ENCODE measurements at places on chromosomes 12 and 14.

DNA sequence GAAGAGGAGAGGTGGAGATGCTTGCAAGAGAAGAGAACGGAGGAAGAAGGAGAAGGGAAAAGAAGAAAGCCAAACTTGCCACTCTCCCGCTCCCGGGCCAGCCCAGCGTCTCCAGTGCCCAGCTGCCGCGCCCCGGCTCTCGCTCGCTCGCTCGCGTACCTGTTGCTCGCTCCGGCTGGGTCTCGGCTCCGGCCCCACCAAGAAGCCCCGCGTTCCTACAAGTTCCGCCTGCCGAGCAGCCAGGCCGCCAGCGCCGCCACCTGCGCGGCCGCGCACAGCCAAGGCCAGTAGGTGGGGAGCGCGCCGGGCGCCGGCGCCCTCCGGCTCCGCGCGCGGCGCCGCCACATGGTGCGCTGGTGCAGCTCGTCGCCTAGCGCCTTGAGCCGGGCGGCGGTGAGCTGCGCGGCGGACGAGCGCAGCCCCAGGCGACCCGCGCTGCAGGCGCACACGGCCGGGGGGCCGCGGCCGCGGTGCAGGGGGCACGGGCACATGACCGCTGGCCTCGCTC lies 370 bp downstream of the HRK start:
- no peak for DNase-seq

- DNase-seq: no peak
Observed at GRCh38 chr14:89029961-89030694, 205.7 kb downstream of the TTC8 start.

- no peak for DNase-seq
Observed at GRCh38 chr14:100018482-100018881, 46.7 kb upstream of the EVL start.

- no peak for DNase-seq
Observed at GRCh38 chr14:77099425-77100167, 1.5 kb downstream of the CIPC start.

DNA sequence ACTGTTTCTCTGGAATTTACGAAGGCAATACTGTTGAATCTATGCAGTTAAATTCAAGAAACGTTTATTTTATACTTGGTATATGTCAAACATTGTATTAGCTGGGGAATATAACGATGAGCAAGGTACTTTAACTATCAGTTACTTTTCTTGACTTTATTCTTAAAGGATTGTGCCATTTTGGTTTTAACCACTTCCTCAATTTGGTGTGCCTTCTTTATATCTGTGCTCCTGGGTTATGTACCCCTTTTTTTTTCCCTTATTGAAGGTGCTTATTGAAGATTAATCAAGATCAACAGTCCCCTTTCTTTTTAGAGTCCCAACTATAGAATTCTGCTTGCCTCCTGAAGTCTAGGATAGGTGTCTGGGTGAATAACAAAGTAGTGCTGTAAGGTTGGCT lies 5.8 kb downstream of the RAB21 start:
- DNase-seq: no peak

DNA sequence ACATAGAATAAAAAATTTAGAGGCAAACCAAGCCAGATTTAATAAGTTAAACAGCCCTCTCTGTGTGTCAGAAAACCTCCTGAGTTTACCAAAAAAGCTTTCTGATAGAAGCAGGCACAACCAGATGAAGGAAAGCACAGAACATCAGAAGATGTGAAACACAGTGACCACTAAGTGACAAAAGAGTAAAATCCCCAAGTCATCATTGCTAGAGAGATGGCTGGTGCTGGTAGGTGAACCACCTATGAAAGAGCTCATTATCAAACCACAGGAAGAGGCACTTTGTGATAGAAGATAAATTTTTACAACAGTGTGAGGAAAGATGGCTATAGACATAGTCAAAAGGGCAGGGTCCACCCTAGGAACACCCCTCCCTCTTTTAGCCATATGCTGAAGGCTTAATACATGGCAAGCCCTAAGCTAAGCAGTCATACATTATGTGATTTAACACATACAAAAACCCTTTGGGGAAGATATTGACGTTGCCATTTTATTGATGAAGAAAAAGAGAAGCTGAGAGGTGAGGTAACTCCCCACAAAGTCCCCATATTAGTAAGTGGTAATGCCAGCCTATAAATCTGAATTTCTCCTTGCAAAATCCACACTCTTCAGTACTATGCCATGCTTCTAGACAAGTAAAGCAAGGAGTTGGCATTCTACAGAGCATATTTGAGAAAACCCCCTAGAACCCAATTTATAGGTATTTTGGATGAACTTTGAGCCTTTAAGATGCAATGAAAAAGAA lies 449.9 kb downstream of the LRIG3 start:
- DNase-seq: peak; percentile 43

GRCh38 chr14:62645649-62646048 lies 399.6 kb downstream of the KCNH5 start:
- DNase-seq: no peak

GRCh38 chr12:14621826-14622225 lies 54.1 kb upstream of the PLBD1 start:
- DNase-seq: no peak

DNA sequence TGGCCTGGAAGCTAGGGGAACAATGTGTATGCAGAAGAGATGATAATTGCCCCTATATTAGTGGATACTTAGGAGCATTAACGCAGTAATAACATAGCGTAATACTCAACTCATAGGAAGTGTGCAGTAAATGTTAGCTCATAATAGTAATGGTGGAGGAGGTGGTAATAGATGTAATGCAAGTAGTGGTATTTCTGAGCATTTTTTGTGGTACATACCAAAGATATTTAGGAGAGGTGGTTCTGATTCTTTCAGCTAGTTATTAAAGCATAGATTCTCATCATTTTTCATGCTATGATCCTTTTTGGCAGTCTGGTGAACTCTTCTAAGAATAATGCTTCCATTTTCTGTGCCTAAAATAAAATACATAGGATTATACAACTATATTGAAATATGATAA lies 233.1 kb downstream of the PTPRO start:
- no peak for DNase-seq

DNA sequence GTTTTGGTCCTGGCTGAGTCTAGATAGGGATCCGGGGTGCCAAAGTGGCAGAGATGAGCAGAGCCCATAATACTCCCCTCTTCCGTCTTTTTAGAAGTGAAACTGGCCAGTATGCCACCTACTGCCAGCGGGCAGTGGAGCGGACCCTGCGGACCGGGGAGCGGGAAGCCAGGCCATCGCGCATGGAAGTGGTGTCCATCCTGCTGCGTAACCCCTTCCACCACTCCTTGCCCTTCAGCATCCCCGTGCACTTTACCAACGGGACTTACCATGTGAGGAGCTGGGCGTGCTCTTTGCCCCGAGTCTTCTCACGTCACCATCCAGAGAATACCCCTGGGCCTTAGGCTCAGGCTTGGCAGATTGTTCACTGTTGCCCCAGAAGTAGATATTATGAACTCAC lies 21.0 kb downstream of the PIGH start:
- no peak for DNase-seq

- no peak for DNase-seq
Observed at GRCh38 chr14:96584907-96585671, 82.9 kb downstream of the PAPOLA start.

DNA sequence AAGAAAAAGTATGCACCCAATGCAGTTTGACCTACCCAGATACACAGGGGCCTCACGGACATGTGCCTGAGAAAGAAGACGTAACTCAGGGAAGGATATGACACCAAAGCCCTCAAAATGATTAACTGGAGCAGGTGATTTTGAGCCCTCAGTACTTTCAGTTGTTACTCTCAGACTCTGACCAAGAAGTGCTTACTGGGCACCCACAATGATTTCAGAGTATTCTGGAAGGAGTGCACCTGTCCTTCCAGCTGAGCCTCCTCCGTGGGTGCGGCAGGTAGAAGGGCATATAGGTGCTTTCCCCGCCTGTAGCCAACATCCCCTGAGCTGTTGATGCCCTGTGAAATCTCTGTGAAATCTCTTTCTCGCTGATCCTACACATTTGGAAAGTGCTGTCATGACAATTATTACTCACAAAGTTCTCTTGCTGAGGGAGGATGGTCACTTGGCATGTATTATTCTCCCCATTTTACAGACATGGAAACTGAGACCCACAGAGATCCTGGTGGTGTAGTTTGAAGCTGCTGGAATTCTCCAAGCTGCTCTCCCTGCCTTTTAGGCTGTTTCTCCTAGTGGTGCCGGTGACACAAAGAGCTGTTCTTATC lies 154.3 kb upstream of the CCND2 start:
- no peak for DNase-seq

All from T-helper 2 cell (primary cell).